Foreskin melanocyte (primary cell): ENCODE measurements at places on chromosomes 11 and 22.

DNA sequence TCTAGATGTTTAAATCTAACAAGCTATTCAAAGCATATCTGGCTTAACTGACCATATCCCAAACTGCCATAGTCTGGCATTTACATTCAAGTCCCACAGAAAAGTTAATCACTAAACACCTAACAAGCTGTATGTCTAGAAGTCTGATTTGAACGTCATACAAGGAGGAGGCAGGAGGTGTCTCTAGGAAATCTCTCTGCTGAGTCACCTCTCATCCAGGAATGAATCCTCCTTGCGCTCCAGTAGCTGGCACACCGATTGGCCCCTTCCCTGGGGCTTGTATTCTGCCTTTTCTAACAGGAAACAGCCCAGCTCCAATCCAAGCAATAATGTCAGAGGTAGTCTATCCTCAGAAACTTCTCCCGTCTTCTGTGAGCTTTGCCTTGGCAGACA lies 31.8 kb downstream of the FEZ1 start:
- no peak for DNase-seq

GRCh38 chr22:42383287-42383686 lies 48.9 kb downstream of the NFAM1 start:
- DNase-seq = no peak

GRCh38 chr11:61820174-61820573 lies 3.4 kb upstream of the FADS1 start:
- no peak for DNase-seq

DNA sequence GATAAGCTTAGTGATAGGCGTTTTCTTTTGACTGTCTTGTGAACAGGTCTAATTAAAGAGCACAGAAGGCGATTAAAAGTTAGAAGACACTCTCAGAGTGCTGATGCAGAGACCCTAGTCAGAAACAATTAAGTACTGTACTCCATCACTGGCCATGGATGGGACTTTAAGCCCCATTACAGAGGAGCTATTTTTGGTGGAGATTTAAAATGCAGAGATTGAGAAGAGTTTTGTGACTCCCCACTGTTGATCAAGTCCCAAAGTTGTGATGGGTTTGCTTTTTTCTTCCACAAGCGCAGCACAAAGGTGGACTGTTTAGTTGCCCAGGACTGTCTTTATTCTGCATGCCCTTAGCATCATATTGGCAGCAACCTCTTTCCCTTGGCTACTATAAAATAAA lies 978 bp downstream of the LUZP2 start:
- DNase-seq = no peak

DNA sequence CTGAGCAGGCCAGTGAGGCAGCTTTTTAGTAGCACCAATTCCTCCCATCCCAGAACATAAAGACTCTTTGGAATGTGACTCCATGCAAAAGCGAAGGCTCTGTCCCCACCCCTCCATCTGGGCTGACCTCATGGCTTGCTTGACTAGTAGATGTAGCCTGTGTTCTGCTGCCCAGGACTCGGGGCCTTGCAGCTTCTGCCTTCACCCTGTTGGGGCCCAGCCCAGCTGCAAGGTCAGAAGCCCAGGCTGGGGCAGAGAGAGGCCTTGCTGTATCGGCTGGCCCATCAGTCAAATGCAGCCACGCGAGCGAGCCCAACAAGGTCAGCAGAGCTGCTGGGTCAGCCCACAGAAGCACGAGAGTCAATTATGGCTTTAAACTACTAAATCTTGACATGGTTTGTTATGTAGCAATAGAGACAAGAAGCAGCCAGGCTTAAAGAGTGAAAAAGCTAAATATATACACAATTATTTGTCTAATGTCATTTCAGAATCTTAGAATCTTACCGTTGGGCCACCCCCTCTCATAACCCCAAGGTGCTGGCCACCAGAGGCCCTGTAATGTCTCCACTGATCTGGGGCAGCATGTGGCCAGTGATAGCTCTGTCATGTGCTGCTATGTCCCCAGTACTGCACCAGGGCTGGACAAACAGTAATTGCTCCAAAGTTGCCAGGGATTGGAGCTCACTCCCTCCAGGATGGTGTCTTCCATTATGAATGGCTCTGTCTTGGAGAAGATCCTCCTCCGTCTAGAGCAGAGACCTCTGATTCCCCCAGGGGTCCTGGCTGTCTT lies 10.4 kb upstream of the WNT11 start:
- DNase-seq = no peak
